ENCODE measurements at places on chromosomes 5 and 9.

DNA sequence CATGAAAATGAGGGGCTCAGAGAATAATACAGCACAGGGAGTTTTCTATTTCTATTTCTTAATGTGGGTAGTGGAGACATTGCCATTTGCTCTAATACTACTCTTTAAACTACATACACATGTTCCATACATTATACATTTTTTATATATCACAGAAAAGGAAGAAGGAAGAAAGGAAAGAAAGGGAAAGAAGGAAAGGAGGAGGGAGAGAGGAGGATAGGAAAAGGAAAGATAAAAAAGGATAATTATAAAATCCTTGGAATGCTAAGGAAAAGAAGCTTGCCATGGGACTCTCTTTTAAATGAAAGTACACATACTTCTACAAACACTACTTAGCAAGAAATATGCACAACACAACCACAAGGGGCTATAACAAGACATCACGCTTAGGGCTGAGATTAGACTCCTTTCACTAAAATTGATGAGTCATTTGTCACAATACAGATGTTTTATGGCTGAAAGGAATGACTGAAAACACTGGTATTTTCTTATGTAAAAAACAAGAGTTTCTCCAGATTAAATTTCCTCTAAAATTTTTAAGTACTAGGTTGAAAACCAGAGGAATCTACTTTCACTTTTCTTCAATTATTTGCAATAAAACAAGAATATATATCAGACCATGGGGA, 219.8 kb downstream of the ARL15 start:
- DNase-seq: no peak

- DNase-seq: no peak
Measured at GRCh38 chr9:33232815-33233214, 7.2 kb upstream of the SPINK4 start.

DNA sequence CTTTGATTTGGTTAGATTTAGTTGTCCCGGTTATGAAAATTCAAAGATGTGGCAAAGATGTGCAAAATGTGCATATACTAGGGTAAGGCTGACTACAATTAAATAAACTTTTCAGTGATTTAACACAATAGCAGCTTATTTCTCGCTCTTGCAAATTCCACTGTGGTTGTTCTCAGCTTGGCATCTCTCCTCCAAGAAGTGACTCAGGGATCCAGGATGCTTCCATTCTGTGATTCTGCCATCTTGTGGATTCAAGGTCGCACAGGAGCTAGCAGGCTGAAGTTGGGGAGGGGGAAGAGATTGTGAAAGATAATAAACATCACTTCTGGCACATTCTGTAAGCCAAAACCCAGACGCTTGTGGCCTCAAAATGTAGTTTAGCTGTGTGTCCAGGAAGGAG, 60.1 kb upstream of the TGFBR1 start:
- DNase-seq: no peak

- no peak for DNase-seq
Measured at GRCh38 chr5:10536931-10537579, 26.8 kb upstream of the ANKRD33B start.

- no peak for DNase-seq
Measured at GRCh38 chr5:179780362-179780761, 13.4 kb upstream of the LTC4S start.

DNA sequence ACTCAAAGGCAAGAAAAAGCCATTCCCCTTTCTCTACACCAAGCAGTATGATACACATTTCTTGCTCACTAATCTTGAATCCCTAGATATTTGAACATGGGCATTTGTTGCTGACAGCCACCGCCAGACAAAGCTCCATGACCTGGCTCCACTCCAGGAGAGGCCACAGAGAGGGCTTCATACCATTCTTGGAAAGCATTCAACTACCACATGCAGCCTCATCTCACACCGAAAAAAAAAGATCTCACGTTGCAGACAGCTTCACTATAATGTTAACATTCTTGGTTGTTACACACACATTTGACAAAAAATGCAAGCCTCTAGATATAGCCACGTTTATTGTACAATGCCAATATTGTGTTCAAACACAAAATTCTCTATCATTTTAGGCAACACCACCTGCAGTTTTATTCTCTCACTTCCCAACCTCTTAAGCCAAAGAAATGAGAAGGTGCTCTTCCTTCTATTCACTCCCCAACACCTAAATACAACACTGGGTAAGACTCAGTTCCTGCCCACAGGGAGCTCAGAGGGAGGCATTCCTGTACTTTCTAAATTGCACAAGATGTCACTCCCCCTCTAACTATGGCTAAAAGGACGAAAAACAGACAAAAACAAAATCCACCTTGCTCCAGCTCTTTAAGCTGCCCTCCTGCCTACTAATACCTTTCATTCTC, 222.4 kb downstream of the TSSK1B start:
- no peak for DNase-seq

Data from activated T-helper 2 cell treated with anti-CD3 and anti-CD28 coated beads, Interferon-gamma antibody, Interleukin-2, Interleukin-4, amounts not matched to agents 10 μg/mL and 5 μg/mL and 100 μg/mL, durations not matched to agents 14 hours and 24 hours and 36 hours (primary cell).